ENCODE measurements at places on chromosomes 12 and 14.

GRCh38 chr12:67515679-67516340 is 132.7 kb upstream of the DYRK2 start:
- H3K4me3 ChIP-seq = peak overlapping the region; percentile 64
- DNase-seq = no peak
- no peaks in the 10 kb centered on the region for H3K36me3 ChIP-seq
- no peaks in the 10 kb centered on the region for H3K27me3 ChIP-seq
- peak overlapping the region; percentile 50 for H3K27ac ChIP-seq

DNA sequence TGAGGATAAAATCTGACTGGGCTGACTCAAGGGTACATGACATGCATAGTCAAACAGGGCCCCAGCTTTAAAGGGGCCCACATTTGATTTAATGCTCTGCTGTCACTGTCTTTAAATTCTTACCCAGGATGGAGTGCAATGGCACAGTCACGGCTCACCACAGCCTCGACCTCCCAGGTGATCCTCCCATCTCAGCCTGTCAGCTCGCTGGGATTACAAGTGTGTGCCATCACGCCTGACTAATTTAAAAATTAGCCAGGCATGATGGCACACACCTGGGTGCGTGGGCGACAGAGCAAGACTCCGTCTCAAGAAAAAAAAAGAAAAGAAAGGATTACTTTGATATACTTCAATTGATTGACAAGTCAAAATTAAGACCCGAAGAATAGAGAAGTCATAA is 9.2 kb upstream of the PLBD1 start:
- H3K27ac ChIP-seq = no peak overlapping the region
- DNase-seq = no peak
- H3K27me3 ChIP-seq = peaks cover 16% of the 10 kb centered on the region
- peaks cover 24% of the 10 kb centered on the region for H3K4me1 ChIP-seq
- H3K36me3 ChIP-seq = peaks cover 4% of the 10 kb centered on the region

GRCh38 chr12:54355104-54355815 is 9.0 kb downstream of the GPR84 start:
- no peak overlapping the region for H3K27ac ChIP-seq
- H3K36me3 ChIP-seq = peaks cover 17% of the 10 kb centered on the region
- no peaks in the 10 kb centered on the region for H3K27me3 ChIP-seq
- H3K4me3 ChIP-seq = no peak overlapping the region
- H3K4me1 ChIP-seq = peaks cover 5% of the 10 kb centered on the region

DNA sequence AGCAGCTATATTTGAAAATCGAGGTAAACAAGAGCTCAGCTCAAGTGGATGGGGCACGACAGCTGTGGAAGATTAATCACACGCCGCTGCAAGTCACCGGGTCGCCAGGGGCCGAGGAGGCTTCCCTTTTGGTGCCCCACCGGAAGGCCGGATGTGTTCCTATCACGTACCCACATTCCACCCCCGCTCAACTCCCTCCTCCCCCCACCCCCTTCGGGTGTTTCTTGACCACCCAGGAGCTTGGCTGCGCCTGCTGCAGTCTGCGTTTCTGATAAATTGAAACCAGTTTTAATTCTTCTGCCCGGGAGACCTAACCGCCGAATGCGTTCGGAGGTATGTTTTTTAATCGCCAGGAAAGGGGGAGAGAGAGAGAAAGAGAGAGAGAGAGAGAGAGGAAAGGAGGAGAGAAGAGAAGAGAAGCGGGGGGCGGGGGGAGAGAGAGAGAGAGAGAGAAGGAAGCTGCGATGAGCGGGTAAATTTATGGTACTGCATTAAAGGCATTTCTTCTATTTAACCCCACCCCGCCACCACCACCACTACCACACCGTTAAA is 1.8 kb downstream of the SLC8A3 start:
- H3K36me3 ChIP-seq = no peaks in the 10 kb centered on the region
- no peak overlapping the region for H3K27ac ChIP-seq
- H3K4me3 ChIP-seq = peak overlapping the region; percentile 67
- H3K27me3 ChIP-seq = peaks cover 30% of the 10 kb centered on the region
- DNase-seq = no peak

- DNase-seq = no peak
- H3K4me1 ChIP-seq = no peaks in the 10 kb centered on the region
- no peak overlapping the region for H3K4me3 ChIP-seq
- peaks cover 1% of the 10 kb centered on the region for H3K36me3 ChIP-seq
Observed at GRCh38 chr12:94769047-94769420, 118.7 kb upstream of the TMCC3 start.

- peak overlapping the region; percentile 76 for H3K4me3 ChIP-seq
- peaks cover 3% of the 10 kb centered on the region for H3K36me3 ChIP-seq
- peaks cover 4% of the 10 kb centered on the region for H3K27me3 ChIP-seq
Observed at GRCh38 chr12:104216521-104216924, 944 bp downstream of the TXNRD1 start.

GRCh38 chr14:48350971-48351370 is 675.6 kb upstream of the MDGA2 start:
- H3K4me3 ChIP-seq = no peak overlapping the region
- no peaks in the 10 kb centered on the region for H3K36me3 ChIP-seq
- no peak for DNase-seq
- no peaks in the 10 kb centered on the region for H3K4me1 ChIP-seq

DNA sequence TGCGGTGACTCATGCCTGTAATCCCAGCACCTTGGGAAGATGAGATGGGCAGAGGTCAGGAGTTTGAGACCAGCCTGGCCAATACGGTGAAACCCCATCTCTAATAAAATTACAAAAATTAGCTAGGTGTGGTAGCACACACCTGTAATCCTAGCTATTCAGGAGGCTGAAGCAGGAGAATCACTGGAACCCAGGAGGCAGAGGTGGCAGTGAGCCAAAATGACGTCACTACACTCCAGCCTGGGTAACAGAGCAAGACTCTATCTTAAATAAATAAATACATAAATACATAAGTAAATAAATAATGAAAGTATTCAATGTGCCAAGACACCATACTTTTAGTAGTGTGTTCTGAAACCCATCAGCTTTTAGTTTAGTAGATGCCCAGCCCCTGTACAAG is 308.1 kb upstream of the FLRT2 start:
- H3K4me1 ChIP-seq = no peaks in the 10 kb centered on the region
- H3K36me3 ChIP-seq = no peaks in the 10 kb centered on the region
- DNase-seq = no peak
- H3K4me3 ChIP-seq = no peak overlapping the region

DNA sequence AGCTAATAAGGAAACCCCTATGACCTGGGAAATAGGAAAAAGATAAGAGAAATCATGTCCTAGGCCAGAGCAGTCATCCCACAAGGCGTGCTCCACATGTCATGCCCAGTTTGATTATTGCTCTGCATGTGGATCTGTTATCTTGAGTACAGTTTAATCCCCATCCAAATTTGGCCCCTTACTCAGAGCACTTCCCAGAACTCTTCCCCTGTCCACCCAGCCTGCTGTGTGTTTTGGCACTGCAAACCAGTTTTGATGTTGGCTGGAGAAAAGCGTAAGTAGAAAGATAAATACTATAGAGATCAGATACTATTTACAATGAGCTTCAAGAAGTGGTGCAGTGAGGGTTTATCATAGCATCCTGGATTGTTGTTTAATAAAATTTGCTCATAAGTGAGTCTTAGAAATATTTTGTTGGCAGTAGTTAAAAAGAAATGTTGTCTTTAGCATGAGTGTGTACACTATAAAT is 83.8 kb downstream of the PTPRB start:
- no peak for DNase-seq
- no peaks in the 10 kb centered on the region for H3K36me3 ChIP-seq
- H3K27me3 ChIP-seq = peaks cover 18% of the 10 kb centered on the region
- no peaks in the 10 kb centered on the region for H3K4me1 ChIP-seq

DNA sequence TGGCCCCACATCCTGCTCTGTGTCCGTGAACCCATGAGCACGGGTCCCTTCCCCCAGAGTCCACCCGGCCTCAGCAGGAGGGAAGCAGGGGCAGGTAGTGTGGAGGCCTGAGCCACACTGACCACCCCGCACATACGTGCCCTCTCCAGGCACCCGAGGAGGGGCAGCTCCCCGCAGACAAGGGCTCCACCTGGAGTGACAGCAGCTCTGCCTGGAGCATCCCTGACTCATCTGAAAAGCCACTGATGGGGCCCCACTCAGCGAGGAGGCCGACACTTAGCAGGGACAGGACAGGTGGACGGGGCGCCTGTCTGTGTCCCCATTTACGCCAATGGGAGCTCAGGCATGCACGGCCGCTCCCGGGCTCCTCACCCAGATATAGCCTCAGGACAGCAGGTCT is 237.6 kb upstream of the SFSWAP start:
- no peaks in the 10 kb centered on the region for H3K4me1 ChIP-seq
- DNase-seq = no peak
- no peaks in the 10 kb centered on the region for H3K36me3 ChIP-seq
- no peak overlapping the region for H3K27ac ChIP-seq
- H3K27me3 ChIP-seq = peaks cover 10% of the 10 kb centered on the region

GRCh38 chr12:105705765-105706164 is 375.3 kb downstream of the C12orf75 start:
- DNase-seq = no peak
- no peaks in the 10 kb centered on the region for H3K27me3 ChIP-seq
- no peaks in the 10 kb centered on the region for H3K4me1 ChIP-seq

Measured in central memory CD8-positive, alpha-beta T cell (primary cell).